Cortex of kidney (tissue), 1 donor: ENCODE measurements at places on chromosomes 1 and 21.

GRCh38 chr1:66933887-66934700 lies 9.3 kb downstream of the MIER1 start:
- no peak for DNase-seq

GRCh38 chr1:236282425-236282716 lies 613 bp upstream of the ERO1B start:
- no peak for DNase-seq

DNA sequence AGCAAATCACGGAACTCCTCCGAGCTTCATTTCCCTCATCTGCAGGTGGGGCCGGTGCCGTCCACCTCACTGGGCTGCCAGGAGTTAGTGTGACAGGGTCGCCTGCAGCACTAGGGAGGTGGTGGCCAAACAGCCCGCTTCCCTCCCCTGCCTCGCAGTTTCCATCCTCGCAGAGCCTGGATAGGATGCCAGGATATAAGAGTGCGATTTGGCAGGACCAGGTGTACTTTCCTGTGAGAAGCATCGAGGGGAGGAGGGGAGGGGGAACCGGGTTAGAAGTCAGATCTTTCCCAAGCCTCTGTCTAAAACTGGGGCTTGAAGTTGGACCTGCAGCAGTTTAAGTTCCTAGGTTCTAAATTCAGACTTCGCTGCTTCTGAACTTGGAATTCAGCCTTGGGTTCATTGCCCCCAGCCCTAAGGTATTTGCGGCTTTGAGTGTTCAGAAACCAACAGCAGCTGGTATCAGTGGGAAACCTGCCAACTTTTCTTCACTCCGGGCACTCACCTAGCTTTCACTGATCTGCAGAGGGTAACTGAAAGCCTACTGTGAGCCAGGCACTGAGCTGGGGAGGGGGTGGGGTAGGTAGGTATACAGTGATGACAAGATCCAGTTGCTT lies 1.7 kb upstream of the JUN start:
- DNase-seq = no peak

DNA sequence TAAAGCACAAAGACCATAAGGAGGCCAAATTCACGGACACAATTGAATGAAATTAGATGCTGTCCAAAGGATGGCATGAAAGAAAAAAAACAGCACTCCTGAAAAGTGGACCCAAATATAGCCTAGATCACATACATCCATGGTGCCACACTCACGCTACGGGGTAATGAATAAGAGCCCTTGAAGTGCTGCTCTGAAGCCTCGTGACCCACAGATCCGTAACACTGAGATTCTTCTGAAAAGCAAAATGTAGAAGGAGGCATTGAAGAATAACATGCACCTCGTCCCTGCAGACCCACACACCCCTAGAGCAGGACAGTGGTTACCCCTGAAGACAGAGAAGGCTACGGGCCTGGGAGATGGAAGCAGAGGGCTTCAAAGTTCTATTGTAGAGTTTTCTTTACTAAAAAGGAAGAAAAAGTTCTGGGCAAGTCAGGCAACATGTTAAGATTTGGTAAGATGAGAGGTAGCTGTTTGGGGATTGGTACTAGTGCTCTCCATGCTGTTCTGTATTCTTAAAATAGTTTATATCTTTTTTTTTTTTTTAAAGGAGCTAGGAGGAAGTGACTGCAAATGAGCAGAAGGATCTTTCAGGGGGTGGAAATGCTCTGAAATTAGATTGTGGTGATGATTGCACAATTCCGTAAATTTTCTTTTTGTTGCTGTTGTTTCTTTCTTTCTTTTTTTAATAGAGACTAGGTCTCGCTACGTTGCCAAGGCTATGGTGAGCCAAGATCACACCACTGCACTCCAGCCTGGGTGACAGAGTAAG lies 4.1 kb upstream of the ITGB2 start:
- no peak for DNase-seq

DNA sequence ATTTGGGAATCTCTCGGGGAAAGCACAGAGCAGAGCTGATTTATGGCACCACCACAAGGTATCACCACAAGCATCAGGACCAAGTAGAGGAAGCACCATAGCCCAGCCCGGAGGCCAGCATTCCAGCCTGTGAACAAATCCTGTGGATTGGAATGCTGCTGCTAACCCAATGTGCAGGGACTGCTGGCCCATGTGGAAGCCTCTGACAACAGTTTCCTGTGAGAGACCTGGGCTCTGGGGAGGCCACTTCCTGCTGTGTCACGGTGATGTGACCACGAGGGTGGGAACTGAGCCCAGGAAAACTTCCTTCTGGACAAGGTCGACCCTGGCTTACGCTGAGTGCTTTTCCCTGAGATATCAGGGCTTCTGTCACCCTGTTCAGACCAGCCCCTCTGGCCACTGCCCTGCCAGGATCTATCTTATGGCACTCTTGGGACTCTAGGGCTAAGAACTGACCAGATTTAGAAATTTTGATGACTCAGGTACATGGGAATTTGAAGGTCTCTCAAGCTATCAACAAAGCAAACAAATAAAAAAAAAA lies 88.3 kb upstream of the NGF start:
- no peak for DNase-seq

DNA sequence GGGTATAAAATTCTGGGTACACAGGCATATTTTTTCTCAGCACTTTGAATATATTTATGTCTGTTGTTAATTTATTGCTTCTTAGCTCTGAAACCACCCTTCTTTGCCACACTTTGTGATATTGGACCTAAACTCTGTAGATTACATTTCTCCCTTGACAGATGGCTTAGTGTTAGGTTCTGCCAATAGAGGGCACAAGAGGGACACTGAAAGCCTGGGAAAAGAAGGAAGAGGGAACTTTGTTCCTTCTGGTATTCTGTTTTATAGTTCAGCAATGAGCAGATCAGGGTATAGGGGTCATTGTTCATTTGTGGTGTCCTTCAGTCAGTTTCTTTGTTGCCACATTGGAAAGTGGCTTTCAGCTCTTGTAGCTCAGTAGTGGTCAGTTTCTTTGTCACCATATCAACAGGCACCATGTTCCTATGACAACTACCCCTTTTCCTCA lies 423.5 kb upstream of the PROX1 start:
- no peak for DNase-seq

DNA sequence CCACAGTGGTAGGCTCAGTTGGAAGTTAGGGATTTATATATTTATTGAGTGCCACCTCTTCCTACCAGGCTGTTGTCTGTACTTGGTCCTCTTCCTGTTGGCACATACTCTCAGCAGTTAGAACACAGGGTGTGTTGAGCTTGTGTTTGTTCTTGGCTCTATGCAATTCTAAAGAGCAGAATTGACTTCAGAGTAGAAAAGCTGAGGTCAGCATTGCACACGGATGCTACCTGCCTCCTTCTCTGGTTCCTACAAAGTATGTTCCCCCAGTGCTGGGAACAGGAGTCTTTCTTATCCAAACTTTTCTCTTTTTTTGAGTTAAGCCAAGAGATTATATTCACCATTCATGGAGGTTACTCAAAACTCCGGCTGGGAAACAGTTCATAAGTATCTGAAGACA lies 16.5 kb upstream of the CD53 start:
- no peak for DNase-seq

DNA sequence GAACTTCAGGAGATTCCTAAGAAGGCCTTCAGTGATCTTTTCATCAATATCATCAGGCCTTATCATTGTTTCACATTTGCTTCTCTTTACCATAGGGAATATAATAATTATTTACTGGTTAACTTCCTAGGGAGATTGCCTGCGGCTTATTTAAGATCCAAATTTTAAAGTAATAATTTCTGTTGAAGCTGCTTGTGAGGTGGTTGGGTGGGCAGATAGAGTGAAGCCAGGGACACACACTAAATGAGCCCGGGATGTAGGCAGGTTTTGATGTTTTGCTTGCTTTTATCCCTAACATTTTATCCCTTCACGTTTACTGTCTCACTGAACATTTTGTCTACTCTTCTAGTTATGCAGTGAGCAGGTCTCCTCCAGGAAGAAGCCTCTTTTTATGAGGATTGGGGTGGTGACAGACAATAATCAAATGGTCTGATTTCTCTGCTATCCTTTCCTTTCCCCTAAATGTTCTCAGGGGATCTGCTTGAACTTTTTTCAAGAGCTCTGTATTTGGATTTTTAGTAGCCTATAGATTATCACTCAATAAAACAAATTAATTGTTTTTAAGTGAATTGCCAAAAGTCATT lies 164.7 kb downstream of the RUNX1 start:
- no peak for DNase-seq
